ENCODE measurements at places on chromosomes 2 and 18.

DNA sequence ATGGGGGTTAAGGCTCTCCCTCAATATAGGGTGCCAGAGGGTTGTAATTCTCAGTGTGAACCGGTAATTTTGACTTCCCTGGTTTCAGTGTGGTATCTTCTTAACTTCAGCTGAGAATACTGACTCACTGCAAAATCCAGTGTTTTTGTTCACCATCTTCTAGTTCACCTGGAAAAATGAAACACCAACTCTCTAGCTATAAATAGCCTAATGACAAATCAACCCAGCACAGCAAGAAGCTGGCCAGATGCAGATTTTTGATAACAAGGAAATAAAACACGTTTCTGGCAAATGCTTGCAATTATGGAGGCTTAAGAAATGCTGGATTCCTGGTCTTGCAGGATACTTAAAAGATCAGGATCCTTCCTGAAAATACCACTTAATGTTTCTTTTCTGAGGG lies 192.3 kb downstream of the CLIP4 start:
- no peak for DNase-seq

DNA sequence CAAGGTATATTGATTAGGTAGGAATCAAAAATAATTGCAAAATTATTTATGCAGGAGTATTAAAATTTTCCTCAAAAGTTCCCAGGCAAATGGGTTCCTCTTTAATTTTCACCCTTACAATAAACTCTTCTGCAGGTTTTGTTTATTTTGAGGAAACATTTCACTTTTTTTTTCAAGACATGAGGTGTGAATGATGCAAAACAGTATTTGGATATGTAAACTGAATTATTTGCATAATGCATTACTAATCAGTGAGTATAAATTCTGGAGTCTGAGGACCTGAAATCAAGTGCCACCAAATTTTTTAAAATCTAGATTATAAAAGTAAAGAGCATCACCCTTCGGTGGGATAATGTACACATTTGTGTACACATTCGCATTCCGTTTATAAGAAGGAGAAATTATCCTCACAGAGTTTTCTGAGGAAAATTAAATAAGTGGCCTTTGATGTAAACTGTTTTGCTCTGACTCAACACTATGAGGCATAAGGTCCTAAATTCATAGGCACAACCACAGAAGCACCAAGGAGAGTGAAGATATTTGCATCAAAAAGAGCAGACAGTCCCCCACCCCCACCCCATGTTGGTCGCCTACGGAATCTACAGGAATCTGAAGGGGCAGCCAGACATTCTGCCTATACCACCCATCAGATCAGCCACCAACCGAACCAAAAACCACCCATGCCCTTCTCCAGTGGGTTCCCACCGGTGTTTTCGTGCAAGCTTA lies 33.1 kb downstream of the BCL11A start:
- DNase-seq: no peak

DNA sequence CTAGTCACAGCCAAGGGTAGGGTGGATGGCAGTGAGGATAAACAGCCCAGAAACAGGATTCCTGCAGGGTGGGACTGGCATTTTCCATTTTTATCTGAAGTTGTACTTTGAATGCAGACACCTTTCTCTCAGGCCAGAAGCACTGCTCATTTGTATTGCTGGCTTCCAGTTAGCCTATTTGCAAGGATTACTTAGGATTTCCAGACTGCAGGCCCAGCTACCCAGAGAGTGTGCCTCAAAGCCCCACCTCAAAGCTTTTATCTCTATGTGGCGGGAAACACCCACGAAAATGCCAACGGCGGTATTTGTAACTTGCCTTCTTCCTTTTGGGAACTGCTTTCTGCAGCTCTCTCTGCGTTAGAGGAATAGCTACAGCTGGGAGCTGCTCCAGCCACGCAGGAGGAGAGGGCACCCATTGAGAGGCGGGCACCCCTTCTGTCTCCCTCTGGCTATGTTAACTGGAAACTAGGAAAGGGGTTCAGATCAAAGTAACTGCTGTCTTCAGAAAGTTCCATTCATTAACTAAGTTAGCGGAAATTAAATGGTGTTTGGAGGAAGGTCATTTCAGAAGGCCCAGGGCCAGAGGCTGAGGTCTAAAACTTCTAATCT lies 144.9 kb downstream of the TGIF1 start:
- peak; percentile 6 for DNase-seq

DNA sequence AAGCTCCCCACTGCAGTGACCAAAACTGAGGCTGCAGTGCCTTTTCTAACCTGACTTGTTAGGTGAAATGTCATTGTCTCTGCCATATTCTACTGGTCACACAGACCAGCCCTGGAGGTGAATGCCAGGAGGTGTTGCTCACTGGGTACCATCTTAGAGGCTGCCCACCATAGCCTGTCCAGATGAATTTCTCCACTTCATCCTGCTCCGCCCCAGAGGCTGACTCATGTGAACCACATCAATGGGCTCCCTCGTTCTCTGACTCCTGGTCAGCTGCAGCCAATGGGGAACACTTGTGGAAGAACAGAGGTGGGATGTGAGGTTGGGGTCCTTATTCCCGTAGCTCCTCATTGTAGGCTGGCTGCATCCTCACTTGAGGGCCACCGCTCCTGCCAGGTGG lies 3.4 kb upstream of the NARS1 start:
- DNase-seq: no peak

GRCh38 chr2:10655499-10656225 lies 34.1 kb downstream of the NOL10 start:
- no peak for DNase-seq

GRCh38 chr2:156309917-156310316 lies 22.6 kb downstream of the NR4A2 start:
- no peak for DNase-seq

DNA sequence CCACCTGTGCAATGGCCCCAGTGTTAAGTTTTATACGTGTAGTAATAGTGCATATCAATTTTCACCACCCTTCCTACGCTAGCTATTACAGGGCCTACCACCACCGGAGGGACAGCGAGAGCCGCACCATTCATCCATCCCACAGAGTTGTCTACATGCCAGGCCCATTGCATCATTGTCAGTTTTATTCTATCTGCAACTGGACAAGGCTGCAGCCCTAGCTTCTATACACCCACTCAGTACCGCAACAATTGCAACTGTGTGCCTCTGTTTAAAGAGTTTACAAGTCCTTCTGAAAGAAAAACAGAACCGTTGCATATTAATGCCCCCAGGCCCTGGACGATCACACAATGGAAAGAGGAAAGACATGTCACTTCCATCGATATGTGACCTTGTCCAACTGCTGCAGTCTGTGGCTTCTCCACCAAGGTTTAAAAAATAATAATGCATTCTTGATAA lies 58.6 kb downstream of the ZEB2 start:
- no peak for DNase-seq

- no peak for DNase-seq
Observed at GRCh38 chr2:109246176-109246575, 117.2 kb downstream of the SH3RF3 start.

- no peak for DNase-seq
Observed at GRCh38 chr2:237557633-237558015, 8.8 kb upstream of the PRLH start.

DNA sequence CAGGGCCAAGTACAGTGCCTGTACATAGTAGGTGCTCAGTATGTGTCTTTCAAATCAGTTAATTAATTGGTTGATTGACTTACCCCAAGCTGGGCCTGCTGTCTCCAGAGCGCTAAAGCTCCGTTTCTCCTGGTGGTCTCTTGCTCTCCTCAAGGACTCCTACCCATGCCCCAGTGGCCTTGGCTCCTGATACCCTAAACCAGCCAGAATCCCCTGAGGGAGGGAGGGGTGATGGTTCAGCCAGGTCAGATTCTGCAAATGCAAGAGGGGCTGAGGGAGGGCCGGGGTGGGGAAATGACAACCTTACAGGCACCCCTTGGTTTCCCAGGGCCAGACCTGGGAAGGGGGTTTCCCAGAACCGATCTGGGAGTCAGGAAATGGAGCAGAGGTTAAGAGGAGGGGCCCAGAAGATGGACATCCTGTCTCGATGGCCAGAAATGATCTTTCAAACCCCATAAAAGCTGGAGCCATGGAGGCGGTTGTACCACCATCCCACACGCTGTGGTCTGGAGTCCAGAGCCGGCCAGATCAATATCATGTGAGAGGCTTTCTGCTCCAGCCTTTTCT lies 209.1 kb downstream of the TNS1 start:
- DNase-seq: no peak

- no peak for DNase-seq
Observed at GRCh38 chr2:96817882-96818281, 1.8 kb downstream of the CNNM3 start.

GRCh38 chr2:95309599-95309998 lies 12.5 kb downstream of the KCNIP3 start:
- no peak for DNase-seq

DNA sequence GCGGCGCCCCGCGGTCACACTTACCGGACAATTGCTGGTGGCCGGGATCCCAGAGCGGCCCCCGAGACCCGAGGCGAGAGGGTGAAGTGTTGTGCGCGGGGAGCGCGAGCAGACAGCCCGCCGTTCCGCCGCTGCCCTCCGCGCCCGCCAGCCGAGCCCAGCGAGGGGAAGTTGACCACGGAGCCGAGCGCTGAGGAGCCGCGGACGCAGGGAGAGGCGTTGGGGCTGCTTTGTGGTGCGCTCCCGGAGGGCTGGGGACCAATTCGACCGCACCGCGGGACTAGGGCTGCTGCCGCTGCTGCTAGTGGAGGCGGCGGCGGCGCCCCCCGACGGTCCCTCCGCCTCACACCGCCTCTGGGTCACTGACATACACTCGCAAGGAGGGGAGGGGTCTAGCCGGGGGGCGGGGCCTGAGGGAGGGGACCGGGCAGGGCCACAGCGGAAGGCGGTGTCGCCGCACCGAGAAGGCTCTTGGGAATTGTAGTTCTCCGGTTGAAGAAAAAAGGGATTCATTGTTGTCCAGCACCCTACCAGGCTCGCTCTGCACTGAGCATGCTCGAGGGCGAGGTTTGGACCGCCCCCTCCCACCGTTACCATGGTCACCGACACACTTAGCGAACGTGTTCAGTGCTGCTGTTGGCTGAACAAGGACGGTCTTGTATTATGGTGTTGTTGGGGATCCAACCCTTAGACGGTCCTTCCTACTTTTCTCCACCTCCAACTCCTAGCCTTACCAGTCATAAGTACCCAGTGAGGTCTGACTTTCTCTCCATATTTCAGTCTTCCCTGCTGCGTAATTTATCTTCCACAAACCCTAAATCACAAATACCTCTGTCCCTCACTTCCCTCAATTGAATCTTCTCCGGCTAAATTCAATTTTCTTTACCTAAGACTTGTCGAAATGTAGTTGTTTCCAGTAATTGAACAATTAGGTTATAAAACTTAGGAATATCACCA lies at the start of gene PELI1:
Gene PELI1 (minus strand): TSS at position 364 of the 957 bp plus-strand sequence. CDS start 36,110 bp downstream, outside the sequence.
- DNase-seq: peak; percentile 92

GRCh38 chr2:109454304-109454703 lies 159.5 kb downstream of the SEPTIN10 start:
- no peak for DNase-seq

GRCh38 chr18:69161383-69162028 lies 239.2 kb upstream of the DOK6 start:
- no peak for DNase-seq

GRCh38 chr18:48806551-48807261 lies 144.1 kb downstream of the SMAD7 start:
- DNase-seq: no peak

DNA sequence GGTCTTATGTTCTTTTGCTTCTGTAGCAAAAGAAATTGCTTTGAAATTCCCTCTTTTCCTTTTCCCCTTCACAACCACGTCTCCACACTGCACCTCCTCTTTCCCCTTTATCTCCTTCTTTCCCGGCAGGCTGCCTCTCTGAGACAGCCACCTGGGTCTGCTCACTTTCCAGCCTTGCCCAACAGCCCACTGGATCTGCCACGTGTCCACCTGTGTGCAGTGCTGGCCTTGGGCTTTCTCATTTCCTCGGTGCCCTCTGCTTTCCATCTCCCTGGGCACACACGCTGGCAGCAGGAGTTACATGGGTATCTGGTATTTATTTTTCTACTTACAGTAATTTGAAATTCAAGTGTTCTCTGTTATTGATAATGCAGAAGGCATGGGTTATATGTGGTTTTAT lies 213.4 kb upstream of the LYPD1 start:
- DNase-seq: no peak

DNA sequence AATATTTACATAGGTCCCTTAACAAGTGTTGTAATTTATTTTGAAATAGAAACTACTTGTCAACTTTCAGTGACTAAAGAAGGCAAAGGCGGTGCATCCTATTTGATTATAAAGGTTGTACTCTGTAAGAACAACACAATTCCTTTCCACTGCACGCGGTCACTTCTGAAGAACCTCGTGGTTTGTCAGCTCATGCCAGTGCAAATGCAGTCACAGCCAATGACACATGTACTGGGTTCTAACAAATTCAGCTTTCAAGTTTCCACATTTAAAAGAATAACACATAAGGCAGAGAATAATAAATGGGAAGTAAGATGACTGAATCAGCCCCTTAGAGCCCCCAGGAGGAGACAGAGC lies 39.7 kb downstream of the CYB5A start:
- no peak for DNase-seq

DNA sequence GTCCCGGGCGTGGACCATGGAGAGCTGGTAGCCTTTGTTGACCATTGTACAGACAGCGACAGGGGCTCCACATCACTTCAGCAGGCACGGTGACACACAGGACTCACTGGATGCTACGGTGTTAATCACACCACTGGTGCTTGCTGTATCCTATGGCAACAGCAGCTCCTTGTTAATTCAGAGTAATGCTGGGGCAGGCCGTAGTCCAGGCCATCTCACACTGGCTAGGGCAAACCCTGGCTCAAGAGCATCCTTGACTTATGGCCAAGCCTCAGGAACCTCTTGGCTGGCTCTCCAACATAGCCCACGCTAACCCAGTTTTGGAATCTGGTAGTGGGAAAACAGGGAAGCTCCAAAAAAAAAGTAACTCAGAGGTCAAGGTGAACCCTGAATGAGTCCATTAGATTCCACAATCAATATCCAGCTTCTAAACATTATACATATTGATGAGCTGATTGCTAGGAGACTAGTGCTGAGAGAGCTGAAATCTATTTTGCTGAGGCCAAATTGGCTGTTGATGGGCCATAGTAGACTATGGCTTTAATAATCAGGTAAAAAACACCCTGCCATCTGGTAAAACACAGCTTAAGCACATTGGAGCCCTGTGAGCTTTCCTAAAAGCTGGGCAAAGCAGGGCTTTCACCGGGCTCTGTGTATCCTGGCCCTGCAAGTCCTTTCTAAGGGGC lies 253.6 kb downstream of the PRKCE start:
- no peak for DNase-seq

DNA sequence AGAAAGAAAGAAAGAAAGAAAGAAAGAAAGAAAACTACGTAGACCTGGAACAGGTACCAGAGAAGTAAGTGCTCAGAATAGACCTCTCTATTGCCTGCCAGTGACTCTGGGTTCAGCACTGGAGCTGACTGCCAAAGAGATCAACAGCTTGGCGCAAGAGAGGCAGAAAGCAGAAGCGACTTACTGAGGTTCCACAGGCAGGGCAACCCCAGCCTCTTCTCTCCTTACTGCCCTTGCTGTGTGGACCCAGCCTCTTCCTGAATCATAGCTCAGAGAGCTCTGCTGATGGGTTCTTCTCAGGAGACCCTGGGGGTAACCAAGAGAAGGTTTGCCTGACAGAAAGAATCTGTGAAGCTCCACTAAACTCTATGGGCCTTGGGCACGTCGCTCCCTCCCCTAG lies 7.1 kb downstream of the CAPN13 start:
- DNase-seq: no peak

- DNase-seq: no peak
Observed at GRCh38 chr2:120566331-120567035, 169.2 kb upstream of the GLI2 start.

GRCh38 chr2:232170396-232170795 lies 208.2 kb upstream of the ALPP start:
- no peak for DNase-seq

Measured in effector CD8-positive, alpha-beta T cell (primary cell).